ENCODE measurements at places on chromosomes 2 and 18.

- DNase-seq: peak; percentile 90
Observed at GRCh38 chr2:219541611-219542180, 1.9 kb downstream of the CHPF start.

DNA sequence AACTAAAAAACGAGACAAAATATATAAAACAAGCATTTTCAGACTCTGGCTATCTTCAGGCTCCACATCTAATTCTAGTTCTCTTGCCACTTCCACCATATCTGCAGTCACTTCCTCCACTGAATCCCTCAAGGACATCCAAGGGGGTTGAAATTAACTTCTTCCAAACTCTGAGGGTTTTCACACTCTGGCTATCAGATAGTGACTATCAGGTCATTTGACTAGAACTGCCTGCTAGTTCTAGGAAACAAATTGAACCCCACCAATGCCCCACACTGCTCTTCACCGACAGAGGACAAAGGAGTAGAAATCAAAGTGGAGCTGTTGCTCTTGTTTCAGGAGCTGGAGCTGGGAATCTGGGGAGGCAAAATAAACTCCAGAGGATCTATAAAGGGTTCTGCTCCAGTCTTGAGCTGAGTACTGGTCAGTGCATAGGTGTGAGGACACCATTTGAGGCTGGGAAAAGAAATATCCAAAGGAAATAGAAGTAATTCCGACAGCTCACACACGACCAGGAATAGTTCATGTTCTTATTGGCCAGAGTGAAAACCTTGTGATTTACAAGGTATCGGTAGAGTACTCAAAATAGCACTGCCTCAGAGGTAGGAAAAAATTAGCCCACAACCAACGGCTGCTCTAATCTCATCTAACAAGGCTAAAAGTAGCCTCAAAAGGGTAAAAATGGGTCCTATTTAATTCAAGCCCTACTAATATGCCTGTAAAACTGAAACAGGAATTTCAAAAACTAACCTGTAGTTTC lies 71.3 kb downstream of the SMC6 start:
- DNase-seq: no peak

- no peak for DNase-seq
Observed at GRCh38 chr18:23340661-23341060, 112.4 kb upstream of the RIOK3 start.

GRCh38 chr2:18273205-18273604 lies 287.2 kb downstream of the RDH14 start:
- DNase-seq: no peak

DNA sequence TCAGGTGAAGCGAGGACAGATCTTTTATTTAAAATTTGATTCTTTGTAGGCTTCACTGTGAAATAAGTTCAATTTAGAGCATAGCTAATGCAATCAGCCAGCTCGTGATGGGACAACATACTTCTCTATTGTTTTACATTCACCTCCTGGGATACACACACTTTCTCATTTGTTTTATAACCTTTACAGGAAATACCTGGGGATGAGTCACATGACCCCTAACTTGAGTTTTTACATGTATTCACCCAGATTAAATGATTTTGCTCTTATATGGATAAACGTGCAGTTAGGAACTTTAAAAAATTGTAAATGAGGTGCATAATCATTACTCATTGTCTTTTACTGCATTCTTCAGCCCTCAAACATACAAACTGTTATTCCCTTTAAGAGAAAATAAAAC lies 152.1 kb downstream of the NEDD4L start:
- DNase-seq: no peak

DNA sequence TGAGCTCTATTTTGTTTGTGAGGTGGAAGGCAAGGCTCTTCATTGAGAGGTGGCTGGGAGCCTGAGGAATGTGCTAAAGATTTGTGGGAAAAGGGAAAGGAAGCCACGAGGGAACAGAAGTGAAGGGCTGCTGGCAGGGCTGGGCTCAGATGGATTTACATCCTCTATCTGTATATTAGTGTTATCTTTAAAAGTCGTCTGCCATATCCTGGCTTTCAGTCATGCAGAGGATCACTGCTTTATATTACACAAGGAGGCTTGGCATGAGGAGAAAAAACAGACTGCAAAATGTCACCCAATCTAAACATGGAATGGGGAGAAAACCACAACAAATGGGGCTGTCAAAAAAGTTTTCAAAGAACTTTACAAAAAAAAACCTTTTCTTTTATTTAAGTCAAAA lies 434.4 kb downstream of the HRH4 start:
- no peak for DNase-seq

DNA sequence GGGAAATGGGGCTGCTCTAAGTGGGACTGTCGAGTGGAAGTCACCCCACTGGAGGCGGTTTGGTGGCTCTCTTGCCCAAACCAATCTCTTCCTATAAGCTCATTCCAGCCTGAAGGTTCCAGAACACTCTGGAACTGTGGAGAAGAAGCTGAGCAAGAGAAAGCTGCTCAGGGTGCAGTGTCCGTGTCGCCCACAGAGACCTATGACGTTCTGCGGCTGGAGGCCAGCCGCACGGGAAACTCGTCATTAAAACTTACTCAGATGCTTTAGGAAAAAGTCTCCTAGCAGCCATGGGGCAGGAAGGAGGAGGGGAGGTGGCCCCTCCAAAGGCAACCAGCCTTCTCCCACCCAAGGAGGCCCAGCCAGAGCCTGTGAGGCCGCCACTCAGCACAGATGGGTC lies 41.7 kb downstream of the ADCY3 start:
- DNase-seq: no peak

- no peak for DNase-seq
Observed at GRCh38 chr18:44599412-44599811, 81.3 kb upstream of the SETBP1 start.

- no peak for DNase-seq
Observed at GRCh38 chr18:5851998-5852397, 43.3 kb downstream of the TMEM200C start.

GRCh38 chr2:73984922-73985307 lies 205 bp downstream of the TET3 start:
- DNase-seq: no peak

GRCh38 chr18:35458677-35459441 lies 38.9 kb downstream of the INO80C start:
- no peak for DNase-seq

GRCh38 chr18:40243607-40244006 lies 1711.4 kb upstream of the PIK3C3 start:
- DNase-seq: no peak

- DNase-seq: no peak
Observed at GRCh38 chr2:219445220-219445640, 10.6 kb downstream of the SPEG start.

DNA sequence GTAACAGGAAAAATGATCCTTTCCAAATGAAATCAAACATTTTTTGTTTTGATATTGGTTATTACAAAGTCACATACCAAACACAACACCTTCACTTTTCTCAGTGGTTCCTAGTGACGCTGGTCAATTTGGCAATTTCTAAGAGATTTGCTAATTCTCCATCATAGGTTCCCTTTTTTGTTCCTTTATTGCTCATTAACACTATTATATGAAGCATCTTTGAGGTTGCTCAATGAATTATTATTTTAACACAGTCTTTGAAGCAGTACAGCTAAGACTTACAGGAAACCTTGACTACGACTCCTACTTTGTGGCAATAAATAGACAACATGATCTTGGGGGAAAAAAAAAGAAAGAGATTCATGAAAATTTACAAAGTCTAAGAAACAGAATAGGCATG lies 152.2 kb upstream of the VRK2 start:
- DNase-seq: no peak

GRCh38 chr2:241216211-241216761 lies 27.8 kb downstream of the ANO7 start:
- no peak for DNase-seq

GRCh38 chr2:231391981-231392380 lies 3.5 kb upstream of the B3GNT7 start:
- no peak for DNase-seq

GRCh38 chr2:10083692-10084211 lies 3.5 kb upstream of the CYS1 start:
- peak; percentile 47 for DNase-seq

DNA sequence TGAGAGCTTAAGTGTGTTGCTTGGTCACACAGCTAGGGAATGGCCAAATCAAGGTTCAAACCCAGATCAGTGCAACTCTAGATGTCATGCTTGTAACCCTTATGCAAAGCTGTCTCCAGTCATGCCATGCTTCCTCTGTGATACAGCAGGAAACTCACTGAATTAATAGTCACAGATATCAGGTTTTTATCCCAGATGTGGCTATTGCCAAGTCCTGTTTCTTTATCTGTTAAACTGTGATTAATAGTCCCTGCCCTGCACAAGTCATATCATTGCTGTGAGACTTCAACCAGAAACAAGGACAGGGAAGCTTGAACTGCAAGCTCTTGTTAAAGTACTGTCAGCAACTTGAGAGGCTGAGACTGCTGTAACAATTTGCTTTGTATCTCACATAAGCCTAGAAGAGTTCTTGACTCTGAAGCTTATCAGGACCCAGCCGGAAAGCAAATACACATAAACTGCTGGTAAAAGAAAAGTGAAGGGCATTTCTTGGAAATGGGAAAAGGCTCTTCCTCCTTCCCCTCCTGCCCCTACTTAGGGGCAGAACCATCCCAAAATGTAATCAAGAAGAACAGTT lies 609.0 kb downstream of the DCC start:
- no peak for DNase-seq

GRCh38 chr18:28607991-28608390 lies 431.1 kb upstream of the CDH2 start:
- DNase-seq: no peak

DNA sequence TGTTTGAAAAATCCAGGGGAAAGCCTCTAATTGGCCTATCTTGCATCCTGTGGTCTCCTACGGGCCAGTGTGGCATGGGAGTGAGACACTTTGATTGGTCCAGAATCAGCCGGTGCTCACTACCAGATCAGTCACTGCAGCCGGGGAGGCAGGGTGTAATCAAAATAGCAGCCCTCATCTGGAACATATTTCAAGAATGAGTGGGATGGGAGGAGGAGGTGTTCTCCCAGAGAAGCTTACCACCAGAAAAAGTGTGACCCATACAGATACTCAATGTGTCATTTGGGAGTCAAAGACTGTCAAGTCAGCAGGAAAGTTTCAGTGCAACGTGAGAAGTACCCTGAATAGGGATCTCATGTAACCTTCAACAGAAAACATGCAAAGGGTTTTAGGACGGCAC lies 393.9 kb upstream of the SLC14A2 start:
- no peak for DNase-seq

DNA sequence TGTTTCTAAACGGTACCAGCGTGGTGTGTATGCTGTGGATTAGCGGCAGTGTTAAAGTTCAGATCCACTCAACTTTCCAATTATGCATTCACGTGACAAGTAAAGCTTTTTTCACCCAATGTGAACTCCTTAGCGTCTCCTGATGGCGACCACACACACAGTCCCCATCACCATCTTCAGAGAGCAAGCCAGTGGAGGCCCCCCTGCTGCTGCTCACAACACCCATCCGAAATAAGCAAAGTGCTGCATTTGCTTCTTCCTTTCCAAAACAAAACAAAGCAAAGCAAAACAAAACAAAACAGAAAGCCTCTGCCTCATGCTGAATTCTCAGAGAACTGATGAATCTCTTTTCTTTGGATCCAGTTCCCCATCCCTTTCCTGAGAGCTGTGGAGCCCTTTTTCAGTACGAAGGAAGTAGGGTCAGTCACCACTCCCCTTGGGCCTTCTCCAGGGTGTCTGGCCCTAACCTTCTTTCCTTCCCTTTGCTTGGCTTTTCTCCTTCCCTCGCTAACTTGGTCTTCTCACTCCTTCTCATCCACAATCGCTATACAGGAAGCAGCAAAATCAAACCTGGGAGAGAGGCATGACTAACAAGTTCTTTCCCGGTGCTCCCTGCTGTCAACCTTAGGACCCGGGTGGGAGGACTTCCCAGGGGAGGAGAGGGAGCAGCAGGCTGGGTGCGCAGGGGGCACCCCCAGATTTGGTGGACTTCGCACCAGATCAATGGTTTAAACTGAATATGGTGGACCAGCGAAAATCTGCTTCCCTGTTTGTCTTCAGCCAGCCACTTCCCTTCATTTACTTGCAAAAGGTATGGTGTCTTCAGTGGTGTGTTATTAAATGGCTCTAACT lies 56.0 kb downstream of the NRP2 start:
- DNase-seq: no peak

DNA sequence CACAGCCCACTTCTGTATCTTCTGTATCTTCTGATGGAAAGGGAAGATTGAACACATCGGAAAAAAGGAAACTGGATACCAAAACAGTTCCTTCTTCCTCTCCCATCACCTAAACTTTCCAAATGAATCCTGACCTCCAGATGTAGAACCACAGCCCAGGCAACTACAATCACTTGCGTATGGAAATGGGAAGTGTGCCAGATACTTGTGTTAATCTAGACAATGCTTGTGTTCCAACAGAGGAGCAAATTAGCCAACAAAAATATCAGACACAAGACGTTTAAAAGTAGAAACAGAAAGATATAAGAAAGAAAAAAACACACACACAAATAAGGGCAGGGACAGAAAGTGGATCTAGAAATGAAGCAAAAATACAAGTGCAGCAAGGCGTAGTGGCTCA lies 31.4 kb upstream of the DUSP2 start:
- no peak for DNase-seq

GRCh38 chr2:240640939-240641338 lies 15.7 kb downstream of the GPR35 start:
- DNase-seq: no peak

GRCh38 chr18:68722821-68723220 lies 7.9 kb upstream of the TMX3 start:
- no peak for DNase-seq

DNA sequence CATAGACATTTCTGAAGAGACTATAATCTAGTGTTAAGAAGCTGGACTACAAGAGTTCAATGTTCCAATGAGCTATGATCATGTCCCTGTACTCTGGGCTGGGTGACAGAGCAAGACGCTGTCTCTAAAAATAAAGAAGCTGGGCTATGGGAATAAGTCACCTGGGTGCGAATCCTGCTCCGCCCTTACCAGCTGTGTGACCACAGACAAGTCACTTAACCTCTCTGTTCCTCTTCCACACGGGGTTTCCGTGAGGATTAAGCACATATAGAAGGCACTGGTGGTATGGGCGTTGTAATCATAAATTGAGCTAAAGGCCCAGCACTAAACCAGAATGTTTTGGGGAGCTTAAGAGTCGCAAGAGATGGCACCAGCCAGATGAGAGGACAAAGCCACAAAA lies 178.5 kb downstream of the HAUS1 start:
- no peak for DNase-seq

DNA sequence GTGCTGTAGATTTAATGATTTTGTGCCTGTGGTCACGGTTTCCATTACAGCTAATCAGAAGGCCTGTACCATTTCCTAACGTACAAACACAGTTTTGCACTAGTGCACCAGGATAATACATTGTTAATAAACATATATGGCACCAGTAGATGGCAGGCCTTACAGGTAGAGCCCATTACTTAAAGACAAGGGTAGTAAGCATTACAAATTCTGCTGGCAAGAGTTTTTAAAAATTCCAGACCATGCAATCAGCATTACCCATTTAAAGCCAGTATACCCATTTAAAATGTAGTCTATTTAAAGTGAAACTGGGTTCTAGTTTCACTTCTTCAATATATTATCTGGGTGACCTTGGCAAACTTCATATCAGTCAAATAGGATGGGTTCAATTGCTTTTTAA lies 224.2 kb downstream of the NUP35 start:
- DNase-seq: peak; percentile 44

All from GM06990 (cell line).